AG08396 (cell line): ENCODE measurements at places on chromosomes 7 and 10.
A peak's percentile ranks its signal among the peaks of the same experiment; 100 is the strongest.

DNA sequence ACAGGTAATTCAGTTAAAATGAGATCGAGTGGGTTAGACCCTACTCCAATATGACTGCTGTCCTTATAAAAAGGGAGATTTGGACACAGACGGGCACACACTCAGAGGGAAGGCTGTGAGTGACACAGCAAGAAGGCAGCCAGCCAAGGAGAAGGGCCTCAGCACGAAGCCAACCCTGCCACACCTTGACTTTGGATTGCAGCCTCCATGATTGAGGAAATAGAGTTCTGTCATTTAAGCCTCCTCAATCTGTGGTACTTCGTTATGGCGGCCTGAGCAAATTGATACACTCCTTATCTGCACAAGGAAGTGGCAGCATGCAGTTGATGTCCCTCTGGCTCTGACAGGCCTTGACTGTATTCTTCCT, 43.8 kb downstream of the SH2D4B start:
- no peak for DNase-seq

DNA sequence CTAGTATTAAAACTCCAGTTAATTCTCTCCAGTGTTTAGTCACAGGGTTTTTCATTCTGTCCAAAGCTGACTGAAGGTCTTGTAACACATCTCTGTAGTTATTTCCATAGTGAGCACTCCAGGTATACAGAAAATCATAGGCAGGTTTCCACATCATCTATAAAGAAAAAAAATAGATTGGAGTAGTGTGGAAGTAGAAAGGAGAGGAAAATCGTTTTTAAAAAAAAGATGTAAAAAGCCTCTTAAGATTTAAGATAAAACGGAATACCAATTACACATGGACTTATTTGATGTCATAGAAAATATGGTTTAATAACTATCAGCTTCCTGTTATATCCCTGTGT, 76.2 kb downstream of the MACC1 start:
- DNase-seq: no peak

DNA sequence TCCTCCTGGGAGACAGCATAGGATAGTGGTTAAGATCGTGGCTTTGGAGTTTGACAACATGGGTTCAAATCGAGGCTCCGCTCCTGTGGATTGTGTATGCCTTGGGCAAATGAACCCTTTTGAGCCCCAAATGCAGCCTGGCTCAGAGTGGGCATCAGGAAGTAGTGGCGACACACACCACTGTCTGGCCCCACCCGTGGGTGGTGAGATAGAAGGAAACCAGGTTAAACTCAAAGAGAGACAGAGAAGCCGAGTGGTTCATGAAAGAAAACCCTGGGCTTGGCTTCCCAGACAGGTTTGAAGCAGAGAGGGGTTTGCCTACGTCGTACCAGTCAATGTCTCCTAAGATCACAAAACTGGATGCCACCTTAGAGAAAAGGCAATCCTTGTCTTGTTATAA, 57.7 kb downstream of the PRTFDC1 start:
- DNase-seq: no peak

DNA sequence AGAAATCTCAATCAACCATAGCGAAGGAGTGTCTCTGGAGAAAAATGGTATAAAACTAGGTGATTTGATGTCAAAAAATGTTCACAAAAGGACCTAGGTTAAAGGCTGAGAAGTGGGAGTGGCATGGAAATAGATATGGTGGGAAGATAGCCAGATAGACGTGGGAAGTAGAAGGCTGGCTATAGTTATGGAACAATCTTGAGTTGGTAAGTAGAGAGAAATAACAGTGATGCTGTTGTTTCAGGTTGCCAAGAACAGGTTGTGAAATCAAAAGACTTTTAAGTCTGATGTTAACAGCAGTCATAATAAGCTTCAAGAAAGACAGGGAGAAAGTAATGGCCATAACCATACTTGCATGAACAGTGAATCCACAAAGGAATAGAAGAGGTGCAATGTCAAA, 106.1 kb upstream of the RSU1 start:
- no peak for DNase-seq

DNA sequence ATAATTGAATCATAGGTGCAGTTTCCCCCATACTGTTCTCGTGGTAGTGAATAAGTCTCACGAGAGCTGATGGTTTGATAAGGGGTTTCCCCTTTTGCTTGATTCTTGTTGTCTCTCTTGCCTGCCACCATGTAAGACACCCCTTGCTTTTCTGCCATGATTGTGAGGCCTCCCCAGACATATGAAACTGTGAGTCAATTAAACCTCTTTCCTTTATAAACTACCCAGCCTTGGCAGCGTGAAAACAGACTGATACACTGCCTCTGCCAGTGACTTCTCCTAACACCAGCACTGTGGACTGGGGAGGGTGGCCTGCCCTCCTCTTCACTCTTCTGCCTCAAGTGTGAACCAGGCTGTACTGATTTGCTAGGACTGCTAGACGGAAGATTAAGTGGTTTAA, 108.6 kb downstream of the RAB11FIP2 start:
- DNase-seq: no peak

DNA sequence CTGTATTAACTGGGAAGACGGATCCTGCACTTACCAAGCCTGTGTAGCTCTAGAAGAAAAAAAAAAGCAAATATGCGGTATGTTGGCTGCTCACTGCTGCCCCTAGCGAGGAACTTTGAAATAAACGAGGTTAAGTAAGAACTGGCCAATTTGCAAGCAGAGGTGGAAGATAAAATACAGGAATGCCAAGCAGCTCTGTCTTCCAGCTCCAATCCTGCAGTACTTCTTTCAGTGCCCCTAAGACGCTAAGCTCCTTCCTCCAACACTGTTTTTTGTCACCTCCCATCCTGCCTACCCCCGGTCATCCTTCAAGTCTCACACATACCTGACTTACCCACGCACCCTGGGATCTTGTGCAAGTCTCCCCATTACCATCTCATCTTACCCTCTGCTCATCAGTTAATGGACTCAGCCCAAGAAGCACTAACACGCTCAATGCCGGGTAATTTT, 809 bp downstream of the C10orf143 start:
- DNase-seq: peak; percentile 84

DNA sequence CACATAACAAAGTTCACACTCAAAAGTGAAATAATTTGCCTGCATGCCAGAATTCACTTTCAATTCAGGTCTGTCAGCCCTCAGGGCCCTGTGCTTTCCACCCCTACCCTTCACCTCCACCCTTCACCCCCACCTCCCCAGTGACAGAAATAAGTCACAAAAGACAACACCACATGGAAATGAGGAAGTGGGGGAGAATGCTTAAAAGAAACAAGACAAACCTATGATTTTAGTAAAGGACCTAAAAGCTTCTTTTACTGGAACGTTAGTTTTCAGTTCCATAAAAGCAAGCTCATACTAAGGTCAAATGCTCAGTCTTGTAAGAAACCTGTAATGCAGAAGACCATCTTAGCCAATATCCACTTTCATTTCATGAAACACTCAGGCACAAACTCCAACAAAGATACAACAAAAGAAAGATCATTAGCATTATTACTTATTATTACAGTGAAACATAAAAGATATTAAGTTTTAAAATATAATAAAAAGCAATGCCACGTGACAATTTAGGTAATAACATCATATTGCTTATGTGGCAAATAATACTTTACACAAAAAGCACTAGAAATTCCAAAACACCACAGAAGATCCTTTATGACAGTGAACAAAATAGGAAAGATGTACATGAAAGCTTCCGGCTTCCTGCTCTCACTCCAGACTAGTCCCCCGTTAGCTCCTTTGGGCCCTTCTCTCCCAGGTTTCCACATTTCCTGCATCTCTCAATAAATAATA, 112.1 kb downstream of the LMBR1 start:
- no peak for DNase-seq

DNA sequence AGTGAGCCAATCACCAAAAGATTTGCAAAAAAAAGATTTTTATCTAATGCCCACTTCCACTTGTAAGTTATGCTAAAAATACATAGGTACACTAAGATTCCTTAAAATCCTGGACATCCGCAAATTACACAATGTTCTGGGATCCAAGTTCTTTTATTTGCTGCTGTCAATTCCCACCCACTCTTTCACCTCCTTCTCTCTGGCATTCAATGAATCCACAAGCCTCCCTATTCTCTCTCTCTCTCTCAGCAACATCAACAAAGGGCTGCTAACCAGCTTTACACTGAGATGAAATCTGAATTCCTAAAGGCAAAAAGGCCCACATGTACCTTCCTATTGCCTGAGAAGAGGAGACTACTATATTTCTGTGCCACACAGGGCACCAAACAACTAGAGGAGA, 99.9 kb downstream of the ARMH3 start:
- DNase-seq: no peak

DNA sequence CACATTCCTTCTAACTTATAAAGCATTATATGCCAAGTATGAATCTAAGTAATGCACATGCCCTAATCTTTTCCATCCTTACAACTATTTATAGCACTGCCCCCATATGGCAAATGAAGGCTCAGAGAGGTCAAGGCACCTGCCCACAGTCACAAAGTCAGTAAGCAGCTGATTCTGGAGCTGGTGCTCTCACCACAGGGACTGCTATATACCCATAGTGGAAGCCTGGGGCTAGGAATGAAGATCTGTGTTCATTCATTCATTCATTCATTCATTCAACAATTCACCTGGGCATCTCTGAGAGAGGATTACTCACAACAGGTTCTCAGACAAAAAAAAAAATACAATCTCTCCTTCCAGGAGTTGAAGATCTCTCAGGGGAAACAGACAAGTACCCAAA, 213.4 kb downstream of the KCNMA1 start:
- DNase-seq: no peak

- no peak for DNase-seq
Observed at GRCh38 chr7:47578579-47579270, 3.2 kb downstream of the TNS3 start.
